ENCODE measurements at places on chromosomes 16 and 17.

- DNase-seq = no peak
Observed at GRCh38 chr17:14859542-14859941, 405.6 kb downstream of the PMP22 start.

DNA sequence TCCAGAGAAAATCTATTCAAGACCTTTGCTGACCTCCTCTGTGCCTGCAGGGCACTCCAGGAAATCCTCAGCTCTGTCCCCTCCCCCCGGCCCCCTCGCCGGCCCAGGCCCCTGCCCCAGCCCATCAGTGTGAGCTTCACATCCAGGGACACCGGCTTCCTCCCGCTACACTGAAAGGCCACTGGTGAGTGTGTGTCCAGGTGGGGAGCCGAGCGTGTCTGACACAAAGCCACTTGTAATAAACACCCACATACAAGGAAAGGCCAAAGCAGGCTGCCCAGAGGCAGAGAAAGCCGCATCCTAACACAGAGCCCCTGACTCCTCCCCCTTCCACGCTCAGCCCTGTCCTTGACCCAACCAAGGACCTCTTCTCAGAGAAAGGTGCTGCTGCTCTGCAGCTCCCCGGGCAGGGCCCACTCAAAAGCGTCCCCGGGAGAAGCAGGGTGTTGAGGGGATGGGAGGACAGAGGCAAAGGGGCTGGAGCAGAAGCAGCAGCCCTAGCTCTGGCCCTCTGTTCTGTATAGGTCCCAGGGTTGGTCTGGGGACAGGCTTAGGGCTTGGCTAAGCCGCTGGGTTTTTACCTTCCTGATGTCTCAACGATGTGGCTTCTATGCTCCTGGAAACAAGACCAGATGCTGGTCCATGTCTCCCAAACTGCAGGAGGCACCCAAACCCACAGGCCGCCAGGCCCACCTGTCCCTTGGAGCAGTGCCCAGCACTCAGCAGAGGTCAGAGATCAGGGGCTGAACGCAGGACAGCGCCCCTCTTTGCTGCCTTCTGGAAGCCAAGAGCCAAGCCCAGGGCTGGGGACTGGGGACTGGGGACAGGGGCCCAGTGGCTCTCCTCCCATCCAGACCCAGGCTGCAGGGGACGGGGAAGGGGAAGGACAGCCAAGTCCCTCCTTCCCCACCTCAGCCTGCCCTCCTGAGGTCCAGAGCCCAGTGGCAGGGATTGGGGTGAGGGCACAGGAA lies 15.3 kb downstream of the MNT start:
- DNase-seq = no peak

DNA sequence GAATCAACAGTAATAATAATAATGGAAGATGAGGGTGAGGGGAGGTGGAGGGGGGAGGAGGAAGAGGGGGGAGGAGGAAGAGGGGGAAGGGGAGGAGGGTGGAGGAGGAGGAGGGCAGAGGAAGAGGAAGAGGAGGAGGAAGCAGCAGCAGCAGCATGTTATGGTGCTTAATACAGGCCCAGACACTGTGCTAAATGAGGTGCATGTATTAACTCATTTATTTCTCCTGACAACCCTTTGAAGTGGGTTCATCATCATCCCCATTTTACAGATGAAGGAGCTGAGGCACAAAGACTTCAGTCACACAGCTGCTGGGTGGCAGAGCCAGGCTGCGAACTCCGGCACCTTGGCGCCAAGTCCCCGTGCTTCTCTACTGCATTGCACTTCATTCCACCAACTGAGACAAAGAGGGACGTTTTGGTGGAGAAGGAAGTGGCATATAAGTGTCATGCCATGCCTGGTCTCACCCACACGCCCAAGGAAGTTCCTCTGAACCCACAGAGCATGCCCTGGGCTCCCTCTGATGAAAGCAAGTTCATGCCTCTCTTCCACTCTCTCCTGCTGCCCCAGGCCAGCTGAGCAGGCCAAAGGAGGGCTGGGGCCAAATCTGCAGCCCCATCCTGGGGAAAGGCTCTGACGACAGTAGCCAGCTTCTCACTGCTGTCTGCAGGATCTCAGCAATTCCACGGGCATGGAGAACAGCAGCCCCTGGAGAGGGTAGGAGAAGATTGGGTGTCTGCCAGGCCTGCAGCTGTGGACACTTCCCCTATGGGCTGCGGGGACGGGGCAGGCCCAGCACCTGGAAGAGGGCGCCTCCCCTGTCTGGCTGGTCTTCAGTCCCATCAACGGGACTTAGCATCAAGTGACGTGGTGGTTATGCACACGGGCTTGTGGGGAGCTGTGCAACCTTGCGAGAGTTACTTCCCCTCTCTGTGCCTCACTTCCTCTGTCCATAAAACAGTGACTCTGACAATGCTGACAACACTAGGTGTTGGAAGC lies 21.8 kb downstream of the XYLT1 start:
- DNase-seq = peak; percentile 59

DNA sequence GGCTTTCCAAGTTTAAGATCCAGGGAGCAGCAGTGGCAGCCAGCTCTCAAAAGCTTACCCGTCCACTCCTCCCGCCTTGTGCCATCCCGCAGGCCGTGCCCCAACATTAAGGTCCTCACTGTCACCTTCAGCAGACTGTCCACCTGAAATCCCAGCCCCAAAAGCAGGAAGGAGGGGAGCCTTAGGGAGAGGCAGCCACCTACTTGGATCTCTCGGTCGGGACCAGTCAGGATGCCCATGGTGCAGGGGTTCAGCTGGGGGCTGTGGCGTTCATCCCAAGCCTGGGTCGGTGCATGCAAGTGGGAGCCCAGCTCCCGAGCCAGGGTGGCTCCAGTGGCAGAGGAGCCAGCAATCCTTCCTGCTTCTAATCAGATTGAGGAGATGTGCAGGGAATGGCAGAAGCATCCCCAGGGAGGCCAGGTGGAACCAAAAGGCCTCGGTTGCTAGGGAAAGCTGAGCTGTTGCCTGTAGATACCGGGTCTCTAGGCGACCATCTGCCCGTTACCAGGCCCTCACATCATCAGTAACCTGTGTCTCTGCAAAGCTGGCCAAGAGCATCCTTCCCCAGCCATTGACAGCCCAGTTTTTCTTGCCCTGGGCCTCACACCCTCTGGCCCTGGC lies 24.6 kb downstream of the CNGB1 start:
- no peak for DNase-seq

DNA sequence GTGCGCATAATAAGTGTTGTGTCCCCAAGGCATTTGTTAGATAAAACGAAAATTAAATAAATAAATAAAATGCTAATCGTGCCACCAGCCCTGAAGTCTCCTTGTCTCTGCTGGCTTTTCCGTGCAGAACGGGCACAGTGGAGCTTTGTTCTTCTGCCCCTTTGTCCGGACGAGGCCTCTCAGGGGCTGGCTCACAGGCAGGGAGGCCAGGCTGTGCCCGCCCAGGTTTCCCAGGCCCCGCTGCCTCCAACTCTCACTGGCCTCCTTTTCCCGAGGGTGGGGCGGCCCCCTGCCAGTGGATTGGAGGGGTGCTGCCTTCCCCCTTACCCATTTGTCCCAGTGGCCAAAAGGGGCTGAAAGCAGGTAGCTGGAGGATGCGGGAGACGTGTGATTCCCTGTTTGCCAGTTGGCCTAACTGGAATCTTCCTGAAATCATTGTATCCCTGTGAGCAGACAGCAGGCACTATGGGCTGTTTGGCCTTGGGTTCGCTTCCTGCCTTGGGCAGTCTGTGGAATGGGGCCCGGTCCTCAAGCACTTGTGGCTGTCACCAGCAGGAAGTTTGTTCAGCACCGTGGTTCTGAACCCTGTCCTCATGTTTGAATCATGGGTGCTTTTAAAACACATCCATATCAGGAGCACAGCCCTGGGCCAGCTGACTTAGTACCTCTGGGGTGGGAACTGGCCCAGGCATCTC lies 64.4 kb downstream of the KSR1 start:
- no peak for DNase-seq

DNA sequence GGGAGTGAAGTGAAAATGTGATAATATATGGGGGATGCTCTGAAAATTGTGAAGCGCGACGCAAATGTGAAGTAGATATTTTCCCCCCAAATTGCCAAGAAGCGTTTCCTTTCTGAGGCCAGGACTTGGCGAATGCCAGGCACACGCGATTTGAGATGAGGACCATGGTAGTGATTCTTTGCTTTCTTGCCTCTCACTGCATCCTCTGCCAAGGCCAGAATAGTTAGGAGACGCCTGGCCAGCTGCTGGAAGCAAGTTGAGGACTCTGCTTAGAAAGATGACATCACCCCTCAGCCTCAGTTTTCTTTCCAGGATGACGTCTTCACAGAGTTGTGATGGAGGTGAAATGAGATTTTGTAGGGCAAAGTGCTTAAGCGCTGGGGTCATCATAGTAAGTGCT lies 25.9 kb downstream of the PIPOX start:
- no peak for DNase-seq

GRCh38 chr17:60747069-60747808 lies 69.6 kb downstream of the BCAS3 start:
- DNase-seq = no peak

GRCh38 chr17:47643116-47643515 lies 6.6 kb upstream of the KPNB1 start:
- DNase-seq = no peak

GRCh38 chr17:82698974-82699442 lies 510 bp upstream of the RAB40B start:
- DNase-seq = no peak

DNA sequence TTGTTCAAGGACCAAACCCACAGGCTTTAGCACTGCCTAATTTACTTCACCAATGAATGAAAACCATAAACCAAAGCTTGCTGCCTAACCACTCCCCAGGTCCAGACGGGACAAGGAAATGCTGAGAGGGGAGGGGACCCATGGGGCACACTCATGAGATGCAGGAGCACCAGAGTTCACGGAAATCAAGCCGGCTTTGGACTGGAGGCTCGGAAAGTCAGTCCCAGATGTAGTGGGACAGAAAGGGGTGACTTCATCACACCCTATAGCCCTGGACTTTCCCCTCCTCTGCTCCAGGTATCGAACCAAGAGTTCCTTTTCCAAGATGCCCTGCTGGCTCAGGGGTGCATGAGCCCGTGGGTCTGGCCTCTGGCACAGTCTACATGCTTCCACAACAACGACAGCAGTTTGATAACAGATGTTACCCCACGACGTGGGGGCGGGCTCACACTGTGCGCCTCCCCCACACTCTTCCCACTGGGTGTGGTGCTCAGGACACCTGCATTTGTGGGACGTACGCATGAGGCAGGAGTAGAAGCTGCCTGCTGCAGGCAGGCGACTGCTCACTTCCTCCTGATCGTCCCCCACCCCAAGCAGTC lies 63.2 kb downstream of the AMFR start:
- DNase-seq = no peak

DNA sequence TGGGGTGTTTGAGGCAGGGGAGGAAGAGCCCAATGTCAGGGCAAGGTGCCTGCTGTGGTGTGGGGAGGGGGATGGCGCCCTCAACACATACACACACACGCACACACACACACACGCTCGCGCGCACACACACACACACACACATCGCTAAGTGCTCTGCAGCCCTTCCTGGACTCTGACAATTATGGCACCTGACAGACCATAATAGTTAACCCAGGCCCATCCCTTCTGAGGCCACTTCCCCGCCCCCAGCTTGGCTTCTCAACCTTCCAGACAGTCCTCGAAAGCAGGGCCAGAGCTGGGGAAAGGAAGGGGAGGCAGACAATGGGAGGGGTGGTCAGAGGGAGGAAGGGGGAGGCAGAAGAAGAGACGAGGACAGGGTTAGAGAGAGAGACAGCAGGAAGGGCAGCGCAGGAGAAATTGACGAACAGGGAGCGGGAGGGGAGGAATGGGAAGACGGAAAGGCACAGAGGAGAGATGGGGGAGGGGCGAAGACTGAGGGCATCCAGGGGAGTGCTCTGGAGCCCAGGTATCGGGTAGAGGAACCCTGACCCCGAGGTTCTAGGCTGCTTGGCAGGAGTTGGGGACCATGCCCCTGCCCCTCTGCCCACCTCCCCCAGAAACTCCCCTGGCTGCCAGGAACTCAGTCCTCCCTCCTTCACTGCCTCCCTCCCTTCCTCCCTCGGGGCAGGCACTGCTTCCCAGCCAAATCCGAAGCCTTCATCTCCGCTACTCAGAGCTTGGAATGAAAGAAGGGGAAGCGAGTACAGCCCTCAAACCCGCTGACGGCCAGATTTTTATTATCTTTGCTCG lies 4.0 kb downstream of the SRCIN1 start:
- no peak for DNase-seq

DNA sequence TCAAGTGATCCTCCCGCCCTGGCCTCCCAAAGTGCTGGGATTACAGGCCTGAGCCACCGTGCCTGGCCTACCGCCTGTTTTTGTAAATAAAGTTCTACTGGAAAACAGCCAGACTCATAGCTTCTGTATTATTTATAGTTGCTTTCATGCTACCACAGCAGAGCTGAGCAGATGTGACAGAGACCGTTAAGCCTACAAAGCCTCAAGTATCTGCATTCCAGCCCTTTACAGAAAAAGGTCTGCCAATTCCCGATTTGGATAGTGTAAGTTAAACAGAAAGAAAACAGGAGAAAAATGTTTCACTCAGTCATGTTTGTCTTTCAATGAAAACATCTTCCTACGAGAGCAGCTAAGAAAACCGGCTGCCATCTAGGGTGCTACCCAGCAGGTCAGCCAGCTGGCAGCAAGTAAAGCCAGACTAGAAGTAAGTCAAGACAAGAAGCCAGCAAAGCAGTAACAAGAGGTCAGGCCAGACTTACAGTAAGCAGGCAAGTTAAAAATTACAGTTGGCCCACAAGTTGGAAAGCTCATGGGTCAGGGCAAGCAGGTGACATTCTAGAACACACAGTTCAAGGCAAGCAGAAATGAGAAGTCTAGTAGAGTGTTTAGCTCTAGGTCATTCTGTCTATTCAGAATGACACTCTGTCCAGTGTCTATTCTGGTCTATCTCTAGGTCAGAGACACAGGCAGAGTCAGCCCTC lies 17.7 kb downstream of the NCBP3 start:
- DNase-seq = no peak

- no peak for DNase-seq
Observed at GRCh38 chr17:71909155-71909554, 211.7 kb upstream of the SOX9 start.

GRCh38 chr16:80051040-80051439 lies 450.5 kb upstream of the MAF start:
- no peak for DNase-seq

- no peak for DNase-seq
Observed at GRCh38 chr16:7615565-7615964, 282.9 kb downstream of the RBFOX1 start.

- no peak for DNase-seq
Observed at GRCh38 chr16:4323845-4324488, 8.1 kb downstream of the GLIS2 start.

- no peak for DNase-seq
Observed at GRCh38 chr17:43548689-43549379, 2.7 kb upstream of the ETV4 start.

GRCh38 chr17:54814371-54814770 lies 86.3 kb upstream of the TOM1L1 start:
- no peak for DNase-seq

GRCh38 chr17:28541439-28541838 lies 11.0 kb downstream of the UNC119 start:
- no peak for DNase-seq
